Activated CD4-positive, alpha-beta memory T cell treated with anti-CD3 and anti-CD28 coated beads for 36 hours (primary cell): ENCODE measurements at places on chromosomes 1 and 21.
A peak's percentile ranks its signal among the peaks of the same experiment; 100 is the strongest.

DNA sequence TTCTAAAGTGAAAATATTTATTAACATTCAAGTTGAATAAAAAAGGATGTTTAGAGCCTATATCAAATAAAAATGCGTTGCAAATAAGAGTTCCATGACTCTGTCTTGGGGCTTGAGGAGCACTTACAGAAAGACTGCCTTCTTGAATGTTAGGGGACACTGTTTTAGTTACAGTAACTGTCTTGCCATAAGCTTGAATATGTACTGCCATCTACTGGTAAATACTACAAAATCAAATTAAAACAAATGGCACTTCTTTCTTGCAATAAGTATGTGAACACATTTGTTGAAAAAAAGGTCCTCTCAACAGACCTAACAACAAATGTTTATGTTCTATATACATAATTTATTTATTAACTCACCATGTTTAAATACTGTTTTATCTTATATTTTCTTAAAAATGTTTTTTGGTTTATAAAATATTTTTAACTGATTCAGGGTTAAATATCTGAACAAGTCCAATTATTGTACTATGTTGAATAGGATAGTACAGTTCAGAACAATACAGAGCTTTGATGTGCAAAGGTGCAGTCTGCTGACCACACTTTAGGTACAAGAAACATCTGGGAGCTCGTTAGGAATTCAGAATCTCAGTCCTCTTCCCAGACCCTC lies 199.5 kb downstream of the LRRIQ3 start:
- DNase-seq = no peak

- no peak for DNase-seq
Measured at GRCh38 chr1:96945509-96946084, 224.0 kb downstream of the PTBP2 start.

DNA sequence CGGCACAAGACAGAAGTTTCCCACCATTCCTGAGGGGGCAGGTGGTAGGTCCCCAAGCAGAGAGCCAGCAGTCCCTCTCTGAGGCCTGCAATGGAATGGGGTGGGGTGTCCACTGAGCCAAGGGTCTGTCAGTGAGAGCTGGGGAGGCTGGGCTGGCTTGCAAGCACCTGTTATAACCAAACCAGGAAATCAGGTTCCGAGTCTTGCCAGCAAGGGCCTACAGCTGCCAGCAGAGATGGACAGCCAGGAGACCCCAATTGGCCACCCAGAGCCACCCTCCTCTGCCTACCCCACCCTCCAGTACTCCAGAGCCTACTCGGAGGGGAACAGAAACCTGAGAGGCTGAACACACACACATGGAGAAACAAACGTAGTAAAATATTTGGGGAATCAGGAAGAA lies 32.2 kb downstream of the PSEN2 start:
- no peak for DNase-seq

DNA sequence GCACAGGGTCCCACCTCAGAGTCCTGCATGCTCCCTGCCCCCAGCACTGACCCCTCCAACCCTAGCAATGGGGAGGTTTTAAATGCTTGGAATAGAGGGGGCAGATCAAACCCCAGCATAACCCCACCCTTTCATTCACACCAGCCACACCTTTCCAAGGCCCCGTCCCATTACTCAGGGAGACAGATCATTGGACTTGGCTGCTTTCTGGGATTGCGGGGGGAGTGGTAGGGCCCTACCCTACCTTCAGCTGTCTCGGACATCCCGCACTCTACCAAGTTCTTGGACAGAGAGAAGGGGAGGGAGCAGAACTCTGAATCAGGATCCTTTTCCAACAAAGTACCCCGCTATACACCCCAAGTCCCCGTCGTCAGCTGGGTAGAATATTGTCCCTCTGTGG lies 983 bp downstream of the PADI2 start:
- no peak for DNase-seq

- no peak for DNase-seq
Measured at GRCh38 chr1:113666126-113666525, 93.2 kb downstream of the PHTF1 start.

DNA sequence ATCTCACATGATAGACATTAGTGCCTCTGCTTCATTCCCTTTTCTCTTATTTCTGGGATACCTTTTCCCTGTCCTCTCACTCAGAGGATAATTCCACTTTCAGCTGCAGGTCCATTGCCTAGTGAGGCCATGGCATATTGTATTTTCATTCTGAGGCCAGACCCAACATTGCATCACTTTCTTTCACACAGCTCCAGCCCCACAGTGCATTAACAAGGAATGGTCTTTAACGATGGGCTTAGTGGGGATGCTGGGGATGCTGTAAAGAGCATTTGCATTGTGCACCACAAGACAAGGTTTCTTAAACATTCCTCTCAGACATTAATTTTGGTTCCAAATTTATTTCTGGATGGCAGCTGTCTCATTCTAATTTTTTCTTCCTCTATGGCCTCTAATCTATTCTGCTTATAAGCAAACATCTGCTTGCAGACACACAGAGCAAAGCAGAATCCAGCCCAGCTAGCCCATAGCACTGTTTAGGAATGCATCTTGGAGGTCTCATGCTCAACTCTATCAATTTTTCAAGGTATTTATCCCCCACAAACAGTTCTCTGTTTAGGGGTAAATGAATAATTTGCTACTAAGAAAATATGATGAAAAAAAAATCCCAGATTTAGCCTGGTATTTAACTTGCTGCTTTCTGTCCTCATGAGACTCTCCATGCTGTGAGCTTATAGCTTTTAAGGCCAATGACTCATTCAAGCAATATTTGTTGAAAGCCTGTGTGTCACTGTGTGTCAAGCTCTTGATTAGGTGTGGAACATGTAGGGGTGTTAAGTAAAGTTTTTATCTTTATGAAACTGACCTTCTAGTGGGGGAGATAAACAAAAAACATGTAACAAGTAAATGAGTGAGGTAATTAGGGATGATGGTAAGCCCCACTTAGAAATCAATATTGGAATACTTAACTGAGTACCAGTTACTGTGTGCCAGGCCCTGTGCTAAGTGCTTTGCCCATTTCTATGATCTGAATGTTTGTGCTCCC lies 44.5 kb upstream of the CCDC190 start:
- no peak for DNase-seq

- no peak for DNase-seq
Measured at GRCh38 chr1:61993331-61993961, 201.2 kb upstream of the L1TD1 start.

- peak; percentile 97 for DNase-seq
Measured at GRCh38 chr1:37479255-37480124, 5.1 kb downstream of the ZC3H12A start.

- no peak for DNase-seq
Measured at GRCh38 chr1:222104694-222105392, 363.0 kb upstream of the DUSP10 start.

DNA sequence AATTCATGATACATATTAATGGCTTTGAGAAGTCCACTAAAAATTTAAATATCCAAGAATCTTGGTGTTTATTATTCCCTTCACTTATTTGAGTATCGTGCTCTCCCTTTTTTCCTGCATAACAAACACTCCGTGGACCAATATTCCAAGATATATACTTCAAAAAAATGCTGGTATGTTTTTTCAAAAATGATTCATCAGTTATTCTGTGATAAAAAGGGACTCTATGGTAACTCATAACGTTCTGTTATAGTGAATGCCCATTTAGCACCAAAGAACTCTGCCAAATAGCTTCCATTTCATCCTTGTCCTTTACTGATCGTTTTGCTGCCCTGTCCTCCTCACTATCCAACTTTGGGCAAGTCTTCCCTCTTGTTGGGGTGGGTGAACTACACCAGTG lies 12.9 kb downstream of the GIPC2 start:
- DNase-seq = no peak

- DNase-seq = peak; percentile 88
Measured at GRCh38 chr1:30756545-30757351, 826 bp downstream of the LAPTM5 start.

DNA sequence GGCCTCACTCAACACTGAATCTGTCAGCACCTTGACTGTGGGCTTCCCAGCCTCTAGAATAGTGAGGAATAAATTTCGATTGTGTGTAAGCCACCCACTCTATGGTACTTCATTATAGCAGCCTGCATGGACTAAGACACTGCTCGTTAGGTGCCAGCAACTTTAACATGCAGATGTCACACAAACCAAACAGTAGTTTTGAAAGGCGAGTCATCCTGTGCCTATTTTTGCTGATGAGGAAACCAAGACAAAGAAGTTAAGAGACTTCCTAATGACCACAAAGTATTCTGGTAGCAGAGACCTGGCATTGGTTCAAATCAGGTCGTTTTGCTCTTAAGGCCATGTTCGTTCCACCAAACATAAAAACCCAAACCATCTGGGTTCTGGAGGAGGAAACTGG lies 42.9 kb downstream of the BATF3 start:
- DNase-seq = no peak

GRCh38 chr1:178702146-178702545 lies 22.9 kb upstream of the RALGPS2 start:
- no peak for DNase-seq

- DNase-seq = no peak
Measured at GRCh38 chr1:219549215-219549614, 63.7 kb downstream of the ZC3H11B start.

- DNase-seq = no peak
Measured at GRCh38 chr1:187374082-187374481, 545.3 kb downstream of the PLA2G4A start.

- DNase-seq = no peak
Measured at GRCh38 chr1:230250666-230251065, 175.5 kb downstream of the PGBD5 start.

DNA sequence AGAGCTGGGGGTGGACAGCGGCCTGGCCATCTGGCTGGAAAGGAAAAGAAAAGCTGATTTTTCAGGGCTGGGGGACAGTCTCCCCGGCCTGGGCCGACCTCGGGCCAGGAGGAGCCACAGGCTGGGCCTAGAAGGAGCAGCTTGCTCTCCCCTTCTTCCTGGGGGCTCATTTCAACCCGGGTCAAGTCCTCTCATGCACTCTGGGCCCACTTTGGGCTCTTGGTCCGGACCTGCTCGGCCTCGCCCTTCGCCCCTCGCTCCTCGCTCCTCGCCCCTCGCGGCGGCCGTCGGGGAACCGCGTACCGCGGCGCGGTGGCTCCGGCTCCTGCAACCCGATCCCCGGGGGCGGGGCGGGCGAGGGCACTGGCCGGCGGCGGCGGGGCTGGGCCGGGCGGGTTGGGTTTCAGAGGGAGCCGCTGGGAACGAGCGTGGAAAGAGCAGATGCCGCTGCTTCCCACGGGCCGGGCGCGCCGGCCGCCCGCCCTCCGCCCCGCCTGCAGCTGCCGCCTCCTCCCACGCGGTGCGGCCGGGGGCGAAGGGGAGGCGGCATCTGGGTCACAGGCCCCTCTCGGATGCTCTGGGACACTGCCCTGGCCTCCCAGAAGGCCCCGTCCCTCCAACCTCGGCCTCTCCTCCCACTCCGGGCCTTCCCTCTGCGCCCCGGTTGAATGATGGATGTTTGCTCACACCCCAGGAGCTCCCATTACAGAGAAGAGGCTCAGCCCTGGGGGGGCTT lies 6.6 kb downstream of the HEYL start:
- no peak for DNase-seq

DNA sequence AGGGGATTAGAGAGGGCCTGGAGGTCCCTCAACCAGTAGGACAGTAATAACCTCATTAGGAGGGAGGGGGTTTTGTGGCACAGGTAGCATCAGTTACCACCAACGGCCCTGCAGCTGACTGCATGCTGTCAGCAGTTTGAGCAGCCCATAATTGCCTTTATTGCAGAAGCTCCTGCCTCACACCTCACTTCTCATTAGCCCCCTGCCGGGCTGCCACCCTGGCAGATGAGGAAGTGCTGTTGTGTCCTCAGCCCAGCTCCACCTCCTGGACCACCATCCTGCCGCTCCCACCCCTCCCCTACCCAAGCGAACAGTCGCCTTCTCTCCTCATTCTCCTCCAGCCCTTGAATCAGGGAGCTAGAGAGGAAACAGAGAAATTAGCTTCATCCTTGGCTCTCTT lies 237.4 kb downstream of the LMX1A start:
- no peak for DNase-seq

DNA sequence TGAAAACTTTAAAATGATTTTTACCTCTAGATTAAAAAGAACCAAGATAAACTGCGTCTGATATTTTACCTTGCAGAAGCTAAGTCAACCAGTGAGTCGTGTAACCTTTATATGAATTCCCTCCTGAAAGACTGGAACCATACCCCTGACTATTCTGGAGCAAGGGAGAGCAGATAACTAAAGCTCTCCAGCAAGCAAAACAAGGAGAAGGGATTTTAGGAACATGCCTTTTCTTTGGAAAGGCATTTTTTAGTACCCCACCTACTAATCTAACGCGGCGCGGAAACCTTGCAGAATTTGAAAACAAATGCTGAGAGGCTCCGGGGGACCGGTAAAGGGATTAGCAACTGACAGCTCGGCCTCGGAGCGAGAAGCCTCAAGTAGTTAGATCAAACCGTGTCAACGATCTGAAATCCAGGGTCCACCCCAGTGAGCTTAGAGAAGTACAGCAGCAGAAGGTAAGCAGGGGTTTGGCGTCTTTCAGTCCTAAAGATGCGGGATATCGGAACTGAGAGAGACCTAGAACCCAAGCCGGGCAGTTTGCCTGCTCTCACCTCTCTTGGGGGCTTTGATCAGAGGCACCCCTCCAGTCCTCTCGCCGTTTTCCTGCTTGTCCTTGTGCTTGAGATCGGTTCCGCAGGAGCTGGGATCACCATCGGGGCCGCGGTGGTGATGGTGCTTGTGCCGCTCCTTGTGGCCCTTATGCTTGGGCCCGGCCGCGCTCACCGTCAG lies 954 bp downstream of the RSBN1 start:
- peak; percentile 42 for DNase-seq

DNA sequence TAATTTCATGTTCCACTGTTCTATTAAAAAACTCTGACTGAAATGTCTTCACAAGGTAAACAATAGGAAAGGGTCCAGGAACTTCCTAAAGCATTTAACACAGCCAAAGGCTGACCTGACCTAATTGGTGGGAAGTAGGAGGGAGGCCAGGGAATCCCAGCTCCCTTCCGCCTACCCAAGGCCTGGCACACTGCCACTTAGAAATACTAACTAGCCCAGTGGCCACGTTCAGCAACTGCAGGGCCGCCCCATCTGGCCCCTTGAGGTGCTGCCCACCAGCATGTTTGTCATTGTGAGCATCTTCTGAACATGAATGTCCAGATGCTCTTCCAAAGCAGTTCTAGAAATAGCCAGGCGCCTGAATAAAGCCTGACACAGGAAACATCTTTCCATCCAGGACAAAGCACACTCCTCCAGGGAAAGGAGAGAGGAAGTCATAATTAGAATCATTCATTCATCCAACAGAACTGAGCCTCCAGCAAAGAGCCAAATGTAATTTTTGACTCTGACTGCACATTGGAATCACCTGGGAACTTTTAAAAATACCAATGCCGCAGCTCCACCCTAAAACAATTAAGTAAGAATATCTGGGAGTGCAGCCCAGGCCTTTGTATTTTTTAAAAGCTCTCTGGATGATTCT lies 44.6 kb upstream of the BCL9 start:
- DNase-seq = no peak

- peak; percentile 46 for DNase-seq
Measured at GRCh38 chr1:159921251-159921650, 4.1 kb downstream of the TAGLN2 start.

DNA sequence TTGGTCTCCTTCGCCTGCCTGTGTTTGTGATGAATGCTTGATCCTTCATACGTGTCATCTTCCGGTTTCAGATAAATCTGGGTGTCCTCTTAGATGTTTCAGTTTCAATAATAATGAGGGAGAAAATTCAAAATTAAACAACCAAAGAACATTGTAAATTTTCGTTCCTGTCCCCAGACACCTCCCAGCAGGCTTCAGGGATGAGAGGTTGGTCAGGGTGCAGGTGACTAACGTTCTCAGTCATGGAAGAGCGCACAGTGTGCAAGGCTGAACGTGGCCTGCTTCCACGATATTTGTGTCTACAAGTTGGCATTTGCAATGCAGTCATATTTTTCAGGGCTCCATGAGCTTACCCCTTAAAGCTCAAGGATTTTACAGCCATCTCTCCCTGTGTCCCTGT lies 147.1 kb upstream of the ARHGEF16 start:
- no peak for DNase-seq
